ENCODE measurements at places on chromosomes 5 and 9.

GRCh38 chr9:86629530-86629929 lies 275.3 kb upstream of the TUT7 start:
- no peak for DNase-seq

DNA sequence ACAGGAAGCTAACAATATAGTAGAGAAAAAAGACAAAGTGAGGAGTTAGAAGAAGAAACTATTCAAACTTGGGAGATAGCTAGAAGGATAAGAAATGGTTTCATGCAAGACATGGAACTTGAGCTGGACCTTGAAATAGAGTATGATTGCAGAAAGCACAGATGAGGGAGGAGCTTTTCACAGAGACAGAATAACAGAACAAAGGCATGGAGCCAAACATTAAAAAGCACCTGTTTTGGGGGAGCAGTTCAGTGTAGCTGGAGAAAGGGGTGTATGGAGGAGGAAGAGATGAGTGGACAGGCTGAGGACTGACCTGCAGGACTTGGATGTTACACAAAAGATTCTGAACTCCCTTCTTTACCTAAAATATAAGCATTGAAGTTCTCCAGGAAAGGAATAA lies 25.2 kb downstream of the DTWD2 start:
- no peak for DNase-seq

GRCh38 chr5:4929092-4929655 lies 211.0 kb upstream of the ADAMTS16 start:
- DNase-seq: no peak

- no peak for DNase-seq
These were observed 44.0 kb downstream of the OTULIN start for GRCh38 chr5:14708551-14708950.

- no peak for DNase-seq
These were observed 1075.0 kb downstream of the CDH9 start for GRCh38 chr5:25963251-25964008.

- no peak for DNase-seq
These were observed 243.7 kb downstream of the MPDZ start for GRCh38 chr9:13035822-13036221.

DNA sequence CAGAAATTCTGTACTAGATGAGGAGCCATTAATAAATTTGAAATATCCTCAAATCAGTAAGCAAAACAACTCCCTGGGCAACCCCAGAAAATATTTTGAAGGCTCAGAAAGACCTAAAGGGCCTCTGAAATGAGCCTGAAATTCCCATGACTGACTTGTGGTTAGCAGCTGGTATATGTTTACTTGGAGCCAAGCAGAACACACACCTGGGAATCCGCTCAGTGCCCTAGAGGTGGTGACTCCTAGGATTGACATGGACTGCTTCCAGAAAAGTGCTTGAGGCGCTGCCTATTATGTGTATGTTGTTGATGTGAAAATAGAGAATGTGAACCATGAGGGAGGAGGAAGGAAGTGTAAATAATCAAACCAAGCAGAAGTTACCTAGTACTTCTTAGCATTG lies 14.7 kb downstream of the RFK start:
- no peak for DNase-seq

GRCh38 chr5:56624751-56625150 lies 190.6 kb upstream of the MAP3K1 start:
- DNase-seq: no peak

GRCh38 chr5:111075520-111075919 lies 4.0 kb downstream of the TSLP start:
- peak; percentile 91 for DNase-seq

DNA sequence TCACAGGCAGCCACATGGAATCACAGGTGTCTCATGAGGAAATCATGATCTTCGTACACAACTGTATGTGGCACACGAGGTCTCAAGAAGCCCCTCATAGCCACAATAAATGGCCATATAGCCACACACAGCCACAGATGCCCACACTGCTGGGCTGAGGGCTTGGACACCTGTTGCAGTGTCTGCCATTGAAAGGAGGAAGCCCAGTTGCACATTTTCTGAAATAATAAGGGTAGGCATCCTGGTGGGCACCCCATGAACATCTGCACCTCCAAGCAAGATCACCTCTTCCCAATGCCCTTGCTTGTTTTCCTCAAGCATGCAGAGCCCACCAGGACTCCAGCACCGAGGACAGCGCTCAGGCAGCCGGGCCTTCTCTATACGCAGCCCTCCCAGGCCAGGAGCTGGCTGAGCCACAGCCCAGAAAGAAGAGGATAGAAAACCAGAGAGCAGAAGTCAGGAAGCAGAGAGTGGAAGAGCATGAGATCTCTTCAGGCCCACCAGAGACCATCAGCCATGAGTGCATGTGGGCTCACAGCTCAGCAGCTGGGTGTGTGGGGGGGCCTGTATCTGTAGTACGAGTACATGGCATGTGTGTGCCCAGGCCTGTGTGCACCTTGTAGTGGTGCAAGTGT lies 1.0 kb upstream of the ACSL6 start:
- peak; percentile 16 for DNase-seq

DNA sequence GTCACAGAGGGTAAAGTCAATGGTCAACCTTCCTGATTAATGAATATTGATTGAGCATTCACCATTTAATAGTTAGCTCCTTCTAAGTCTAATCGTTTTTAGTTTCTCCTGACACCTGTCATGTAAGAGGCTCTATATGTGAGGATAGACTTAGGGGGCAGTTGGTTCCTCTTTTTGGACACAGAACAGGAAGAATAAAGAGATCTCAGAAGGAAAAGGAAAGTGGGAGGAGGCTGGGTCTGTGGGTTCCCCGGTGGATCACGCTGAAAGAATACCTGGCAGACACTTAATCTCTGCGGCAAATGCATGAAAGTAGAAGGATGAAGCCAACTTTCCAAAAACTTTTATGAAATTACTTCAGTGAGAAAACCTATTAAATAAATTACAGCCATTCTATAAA lies 98.4 kb downstream of the PDE4D start:
- DNase-seq: no peak

GRCh38 chr5:171580502-171581265 lies 161.2 kb downstream of the FGF18 start:
- peak; percentile 19 for DNase-seq

- no peak for DNase-seq
These were observed 872.8 kb upstream of the CDH9 start for GRCh38 chr5:27911216-27911615.

DNA sequence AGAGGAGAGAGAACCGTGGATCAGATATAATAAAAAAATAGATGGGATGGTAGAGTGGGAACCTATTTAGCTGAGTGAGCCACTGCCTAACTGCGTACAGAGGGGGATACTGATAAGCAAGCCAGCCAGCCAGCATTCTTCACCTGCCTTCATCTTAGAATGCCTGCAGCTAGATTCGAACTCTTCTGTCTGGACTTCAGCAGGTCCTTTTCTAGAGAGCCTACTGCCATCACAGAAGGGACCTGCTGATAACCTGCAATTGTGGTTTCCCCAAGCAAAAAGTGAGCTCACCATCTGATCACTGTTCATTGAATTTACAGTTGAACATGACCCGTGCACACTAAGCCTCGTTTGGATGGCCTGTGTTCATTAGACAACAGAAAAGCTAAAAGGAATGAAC lies 109.4 kb downstream of the CDC42SE2 start:
- no peak for DNase-seq

- no peak for DNase-seq
These were observed 41.6 kb upstream of the PDE8B start for GRCh38 chr5:77168879-77169244.

DNA sequence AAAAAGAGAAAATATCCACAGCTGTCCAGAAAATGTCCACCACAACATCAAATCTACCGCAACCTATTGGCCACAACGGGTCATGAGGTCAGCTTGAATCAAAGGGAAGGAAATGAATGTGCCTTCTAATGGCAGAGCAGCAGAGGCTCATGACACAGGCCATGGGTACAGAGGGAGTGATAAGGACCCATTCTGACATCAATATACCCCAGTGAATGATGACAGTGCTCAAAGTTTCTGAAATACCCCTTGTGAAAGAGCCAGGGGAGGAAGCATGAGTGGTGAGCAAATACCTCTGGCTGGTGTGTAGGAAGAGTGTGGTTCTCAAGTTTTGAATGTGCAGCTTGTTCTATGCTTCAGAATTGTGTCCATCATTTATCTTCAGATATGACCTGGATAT lies 348.2 kb downstream of the IRX1 start:
- DNase-seq: no peak

DNA sequence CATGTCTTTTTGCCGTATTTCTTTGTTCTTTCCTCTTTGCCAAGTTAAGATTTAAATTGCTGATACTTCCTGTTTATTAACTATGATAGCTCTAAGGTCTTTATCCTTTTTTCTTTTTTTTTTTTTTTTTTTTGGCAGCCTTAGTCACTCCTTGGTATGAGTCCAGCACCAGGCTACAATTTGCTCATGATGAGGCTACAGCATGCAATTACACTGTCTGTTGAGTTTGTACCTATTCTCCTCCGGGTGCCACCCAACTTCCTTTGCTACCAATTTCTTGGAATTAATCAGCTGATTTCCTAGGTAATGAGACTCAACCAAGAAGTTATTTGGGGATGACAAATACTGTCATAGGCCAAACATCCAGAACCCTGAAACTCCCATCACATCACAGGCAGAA lies 25.5 kb downstream of the ACTL7B start:
- no peak for DNase-seq

GRCh38 chr9:130670644-130671043 lies 6.2 kb downstream of the PRDM12 start:
- DNase-seq: no peak

GRCh38 chr5:45694971-45695803 lies 993 bp downstream of the HCN1 start:
- no peak for DNase-seq

GRCh38 chr5:95142145-95142544 lies 142.7 kb downstream of the MCTP1 start:
- no peak for DNase-seq

DNA sequence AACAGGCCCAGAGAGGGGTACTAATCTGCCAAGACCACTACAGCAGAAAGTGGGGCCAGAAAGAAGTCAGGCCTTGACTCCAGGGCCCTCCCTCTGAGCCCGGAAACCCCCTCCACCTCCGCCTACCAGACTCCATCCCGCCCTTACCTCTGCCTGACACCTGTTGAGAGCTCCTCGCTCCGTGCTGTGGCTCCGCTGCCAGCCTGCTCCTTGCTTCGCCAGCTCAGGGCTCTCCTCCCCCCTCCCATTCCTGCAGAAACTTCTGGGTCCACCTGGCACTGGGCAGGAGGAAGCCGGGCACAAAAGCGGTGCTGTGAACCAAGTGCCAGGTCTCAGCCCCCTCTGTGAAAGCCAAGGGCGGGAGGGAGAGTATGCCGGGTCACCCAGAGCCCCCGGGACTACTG lies 6.4 kb upstream of the ST6GALNAC6 start:
- DNase-seq: no peak

DNA sequence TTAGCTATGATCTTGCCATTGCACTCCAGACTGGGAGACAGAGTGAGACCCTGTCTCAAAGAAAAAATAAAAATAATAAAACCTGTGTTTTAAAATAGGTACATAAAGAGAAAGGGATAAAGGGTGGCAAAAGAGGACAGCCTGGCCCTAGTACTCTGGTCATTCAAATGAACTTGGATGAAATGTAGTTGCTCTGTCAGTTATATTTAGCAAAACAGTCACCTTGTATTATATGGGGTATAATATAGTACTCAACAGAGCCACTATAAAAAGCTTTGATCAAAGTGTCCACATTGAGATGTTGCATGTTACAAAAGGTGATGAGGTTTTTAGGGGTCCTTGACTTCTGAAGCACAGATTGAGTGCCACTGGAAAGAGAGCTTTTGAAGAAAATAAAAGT lies 61.1 kb upstream of the EQTN start:
- no peak for DNase-seq

DNA sequence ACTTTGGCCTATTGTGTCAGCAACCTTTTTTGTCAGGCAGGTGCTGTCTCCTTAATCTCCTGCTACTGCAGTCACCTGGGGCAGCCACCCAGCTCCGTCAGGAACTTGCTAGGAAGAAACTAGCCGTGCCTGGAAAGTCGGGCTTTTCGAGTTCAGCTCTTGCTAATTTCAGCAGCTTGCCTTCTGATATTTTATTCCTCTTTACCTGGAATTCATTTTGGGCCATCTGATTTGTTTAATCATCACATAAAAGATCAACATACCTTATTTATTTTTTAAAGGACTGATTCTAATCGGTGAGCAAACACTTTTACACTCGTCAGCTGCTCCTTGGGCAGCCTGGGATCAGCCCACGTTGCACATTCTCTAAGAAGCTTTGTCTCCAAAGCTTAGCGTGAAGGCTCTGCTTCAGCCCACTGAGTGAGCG lies 42.2 kb downstream of the PRLR start:
- DNase-seq: no peak

GRCh38 chr5:130425424-130425823 lies 521.2 kb downstream of the CHSY3 start:
- DNase-seq: no peak

GRCh38 chr5:68464424-68464823 lies 248.9 kb downstream of the PIK3R1 start:
- no peak for DNase-seq

DNA sequence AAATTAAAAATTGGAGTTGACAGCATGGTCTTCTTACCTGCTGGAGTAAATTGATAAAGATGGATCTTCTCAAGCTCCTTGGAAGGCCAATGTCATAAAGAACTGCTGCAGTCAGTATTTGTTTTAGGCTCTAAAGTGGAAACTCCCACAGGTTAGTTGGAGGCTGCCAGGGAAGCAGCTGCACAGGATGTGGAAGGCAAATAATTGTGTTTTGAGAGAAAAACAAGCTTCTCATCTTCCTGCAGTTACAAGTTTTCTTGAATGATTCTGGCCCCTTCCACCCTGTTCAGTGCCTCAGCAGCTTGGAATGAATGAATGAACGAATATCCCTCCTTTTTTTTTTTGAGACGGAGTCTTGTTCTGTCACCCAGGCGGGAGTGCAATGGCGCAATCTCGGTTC lies 13.9 kb downstream of the MROH2B start:
- no peak for DNase-seq

DNA sequence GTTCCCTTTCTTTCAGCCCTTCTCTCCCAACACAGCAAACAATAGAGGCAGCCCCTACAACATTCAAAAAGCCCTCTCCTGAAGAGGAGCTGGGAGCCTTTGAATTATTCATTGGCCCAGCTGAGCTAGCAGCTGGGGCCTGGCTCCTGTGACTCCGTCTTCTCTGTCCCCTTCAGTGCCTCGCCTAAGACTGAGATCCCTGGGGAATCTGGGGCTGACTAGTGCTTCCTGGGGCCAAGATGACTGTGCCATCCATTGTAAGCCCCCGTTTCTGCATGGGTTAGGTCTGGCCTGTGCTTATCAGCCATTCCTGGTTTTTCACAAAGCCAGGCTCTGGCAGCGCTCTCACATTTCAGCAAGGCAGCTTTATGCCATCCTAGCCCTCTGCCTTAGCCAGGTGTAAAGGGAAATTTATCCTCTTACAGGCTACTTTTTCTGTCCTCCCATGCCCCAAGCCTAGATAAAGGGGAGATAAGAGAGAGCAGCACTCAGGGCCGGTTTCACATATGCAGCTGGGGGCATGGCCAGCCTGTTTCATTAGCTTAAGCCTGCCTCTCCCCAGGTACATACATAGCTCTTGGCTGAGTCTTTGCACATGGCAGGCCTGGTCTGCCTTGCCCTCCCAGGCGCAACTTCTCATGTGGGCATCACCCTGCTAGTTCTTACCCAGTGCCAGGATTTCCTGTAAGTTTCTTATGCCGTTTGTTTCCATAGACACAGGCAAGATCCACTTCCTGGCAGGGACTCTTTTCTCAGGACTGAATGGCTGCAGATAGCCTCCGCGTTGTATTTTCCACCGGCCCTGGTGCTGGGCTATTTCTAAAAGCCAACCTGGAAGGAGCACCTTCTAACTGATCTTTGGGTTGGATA lies 15.8 kb downstream of the PTPA start:
- DNase-seq: no peak

- no peak for DNase-seq
These were observed 26.9 kb downstream of the CSNK1G3 start for GRCh38 chr5:123538670-123539459.
